ENCODE measurements at places on chromosomes 2 and 18.

DNA sequence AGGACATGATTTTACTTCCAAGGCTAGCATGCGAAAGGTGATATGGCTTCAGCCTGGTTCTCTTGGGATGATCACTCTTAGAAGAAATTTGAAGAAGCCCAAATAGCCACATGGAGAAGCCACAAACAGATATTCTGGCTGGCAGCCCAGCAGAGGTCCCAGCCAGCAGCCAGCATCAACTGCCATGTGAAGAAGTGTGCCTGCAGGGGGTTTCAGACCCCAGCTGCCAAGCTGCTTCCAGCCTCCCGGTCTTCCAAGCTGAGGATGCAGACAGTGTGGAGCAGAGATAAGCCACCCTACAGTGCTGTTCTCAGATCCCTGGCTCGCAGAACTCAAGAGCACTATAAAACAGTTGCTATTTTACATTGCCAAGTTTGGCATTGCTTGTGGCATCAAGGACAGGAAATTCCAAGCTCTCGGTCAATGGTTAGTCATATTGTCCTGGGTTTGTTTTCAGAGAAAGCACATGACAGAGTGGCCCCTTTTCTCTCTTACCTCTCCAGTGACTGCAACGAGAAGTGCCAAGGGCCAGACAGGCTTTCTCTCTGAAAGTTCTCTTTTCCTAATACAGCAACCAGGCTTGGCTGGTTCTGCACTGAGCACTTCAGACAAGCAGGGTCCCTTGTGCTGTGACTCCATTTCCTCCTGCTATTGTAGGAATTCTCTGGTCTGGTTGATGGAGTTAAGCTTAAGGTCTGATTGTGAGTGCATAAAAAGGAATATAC is 223.7 kb downstream of the ANKRD30B start:
- no peak for DNase-seq

GRCh38 chr18:79542213-79542612 is 137.4 kb upstream of the CTDP1 start:
- no peak for DNase-seq

DNA sequence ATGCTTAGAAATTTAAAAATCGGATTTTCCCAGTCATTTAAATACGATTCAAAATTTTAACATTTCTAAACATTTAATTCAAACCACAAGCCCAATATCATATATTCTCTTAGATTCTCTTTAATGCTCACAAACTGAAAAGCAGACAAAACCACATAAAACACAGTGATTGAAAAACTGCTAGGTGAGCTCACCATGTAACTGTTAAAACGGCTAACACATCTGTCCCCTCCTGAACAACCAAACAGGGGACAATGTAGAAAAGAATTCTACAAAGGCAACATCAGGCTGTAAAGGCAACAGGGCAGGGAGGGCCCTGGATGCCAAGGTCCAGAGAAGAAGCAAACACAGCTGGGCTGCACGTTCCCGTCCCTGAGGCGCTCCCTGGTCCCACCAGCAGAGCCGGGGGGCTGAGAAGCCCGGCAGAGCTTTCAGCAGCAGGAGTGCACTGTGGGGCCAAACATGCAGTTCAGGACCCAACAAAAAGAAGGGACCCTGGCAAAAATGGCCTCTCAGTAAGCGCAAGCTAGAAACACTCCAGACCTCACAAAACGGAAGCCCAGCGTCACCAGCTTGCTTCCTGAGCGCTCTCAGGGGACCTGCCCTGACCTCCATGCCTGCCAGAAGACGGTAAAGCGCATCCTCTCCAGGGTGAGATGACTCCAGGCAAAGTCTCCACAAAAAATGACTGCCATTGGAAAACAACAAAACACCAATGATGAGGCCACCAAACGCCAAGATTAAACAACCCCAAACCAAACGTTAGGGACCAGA is 40.5 kb downstream of the NDUFA10 start:
- no peak for DNase-seq

DNA sequence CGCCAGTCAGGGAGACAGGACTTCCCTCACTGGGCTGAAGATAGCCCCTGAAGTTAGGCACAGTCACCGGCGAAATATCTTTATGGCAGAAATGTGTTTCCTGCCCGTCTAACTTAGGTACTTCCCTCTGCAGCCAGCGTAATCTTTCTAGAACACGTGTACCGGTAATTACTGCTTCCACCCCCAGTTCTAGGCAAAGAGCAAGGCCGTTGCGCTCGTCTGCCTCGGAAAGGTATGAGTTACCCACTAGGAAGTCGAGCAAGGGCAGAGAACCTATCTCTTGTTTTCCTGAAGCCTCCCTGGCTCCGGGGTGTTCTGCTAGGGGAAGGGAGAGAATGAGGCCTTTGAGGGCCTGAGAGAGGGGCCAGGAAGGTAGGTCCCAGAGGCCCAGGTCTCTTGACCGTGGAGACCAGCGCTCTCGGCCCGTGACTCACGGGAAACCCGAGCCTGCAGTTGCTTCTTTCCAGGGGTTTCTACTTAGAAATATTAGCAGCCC is 70.0 kb downstream of the TWSG1 start:
- peak; percentile 35 for DNase-seq

GRCh38 chr2:49265471-49265870 is 111.2 kb upstream of the FSHR start:
- DNase-seq, result no peak

DNA sequence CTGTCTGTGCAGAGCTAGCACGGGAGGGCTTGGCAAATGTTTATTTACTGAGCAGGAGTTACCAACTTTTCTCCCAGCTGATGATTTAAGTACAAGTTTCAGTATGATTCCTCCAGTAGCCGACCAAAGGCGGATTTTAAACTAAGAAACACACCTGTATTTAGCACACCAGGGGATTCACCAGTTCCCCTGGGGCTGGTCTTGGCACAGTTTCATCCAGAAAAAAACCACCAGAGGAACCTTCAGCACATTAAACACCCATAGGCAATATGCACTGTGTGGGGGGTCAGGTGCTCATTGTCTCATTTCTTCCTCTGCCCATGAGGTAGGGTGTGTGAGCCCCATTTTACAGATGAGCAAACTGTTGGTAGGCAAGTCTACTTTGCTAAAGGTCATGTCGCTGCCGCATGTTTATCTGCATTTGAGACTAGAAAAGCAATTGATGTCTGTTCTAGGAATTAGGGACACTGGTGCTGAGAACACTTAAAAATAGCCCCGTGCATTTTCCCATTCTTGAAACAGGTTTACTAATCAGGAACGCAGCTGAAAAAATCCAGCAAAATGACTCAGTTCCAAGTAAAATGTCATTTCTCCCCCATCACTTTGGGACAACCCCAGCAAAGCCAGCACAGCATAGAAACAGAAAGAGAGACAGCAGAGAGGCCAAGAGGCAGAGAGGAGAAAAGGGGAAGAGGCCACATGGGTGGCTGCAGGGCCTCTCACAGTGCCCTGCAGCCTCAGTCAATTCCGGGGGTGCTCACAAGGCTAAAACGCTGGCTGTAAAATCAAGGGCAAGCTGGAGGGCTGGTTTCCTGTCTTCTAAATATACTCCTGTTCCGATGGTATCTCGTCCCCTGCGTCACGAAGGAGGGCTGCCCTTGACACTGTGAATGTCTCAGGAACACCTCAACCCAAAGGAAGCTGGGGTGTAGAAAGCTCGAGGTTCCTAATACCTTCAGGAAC is 166.8 kb upstream of the ID2 start:
- DNase-seq, result peak; percentile 66

DNA sequence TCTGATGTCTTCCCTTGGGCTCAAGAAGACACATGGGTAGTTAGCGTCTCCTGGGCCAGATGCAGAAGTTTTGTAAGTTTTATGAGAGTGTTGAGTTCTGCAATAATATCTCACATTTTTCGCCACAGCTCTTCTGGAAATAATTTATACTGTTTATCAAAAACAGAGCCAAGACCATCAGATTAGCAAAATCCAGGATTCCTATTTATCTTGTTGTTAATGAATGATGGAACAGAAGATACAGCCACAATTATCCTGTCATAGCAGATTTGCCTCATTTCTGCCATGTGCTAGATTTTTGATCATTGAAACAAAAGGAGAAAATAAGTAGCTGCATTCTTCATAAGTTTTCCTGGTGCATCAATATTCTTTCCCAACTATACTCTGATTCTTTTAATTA is 1048.6 kb upstream of the KLHL29 start:
- no peak for DNase-seq

GRCh38 chr2:27171351-27171848 is 22.6 kb downstream of the TCF23 start:
- no peak for DNase-seq

GRCh38 chr2:54773838-54774237 is 50.4 kb downstream of the EML6 start:
- DNase-seq, result no peak

- no peak for DNase-seq
Observed at GRCh38 chr2:171575606-171576005, 53.3 kb downstream of the CYBRD1 start.

- no peak for DNase-seq
Observed at GRCh38 chr18:51107082-51107481, 77.1 kb downstream of the SMAD4 start.

- no peak for DNase-seq
Observed at GRCh38 chr2:229409751-229410181, 138.7 kb upstream of the PID1 start.

- DNase-seq, result no peak
Observed at GRCh38 chr2:207558079-207558491, 28.3 kb downstream of the CREB1 start.

DNA sequence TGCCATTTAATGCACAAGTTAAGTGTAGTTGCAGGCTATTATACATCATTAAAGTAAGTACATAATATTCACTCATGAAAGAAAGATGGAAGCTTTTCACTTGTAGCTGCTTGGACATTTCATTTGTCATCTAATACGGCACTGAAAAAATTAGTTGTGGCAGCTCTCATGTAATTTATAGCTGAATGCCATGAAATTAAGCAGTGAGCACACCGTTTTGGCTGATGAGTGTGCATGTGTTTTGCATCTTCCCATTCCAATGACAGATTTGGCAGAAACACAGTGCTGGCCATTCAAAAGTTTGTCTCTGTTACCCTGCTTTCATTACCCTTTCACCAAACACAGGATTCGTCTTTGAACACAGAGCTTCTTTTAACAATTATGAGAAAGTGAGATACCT is 174.0 kb downstream of the PTGR3 start:
- DNase-seq, result no peak

GRCh38 chr2:98025481-98026037 is 29.8 kb upstream of the TMEM131 start:
- no peak for DNase-seq

Measured in stimulated activated CD4-positive, alpha-beta T cell treated with anti-CD3 and anti-CD28 coated beads, Interleukin-2, amount 100 ng/mL, for 24 hours (primary cell).